ENCODE measurements at places on chromosomes 7 and 10.

DNA sequence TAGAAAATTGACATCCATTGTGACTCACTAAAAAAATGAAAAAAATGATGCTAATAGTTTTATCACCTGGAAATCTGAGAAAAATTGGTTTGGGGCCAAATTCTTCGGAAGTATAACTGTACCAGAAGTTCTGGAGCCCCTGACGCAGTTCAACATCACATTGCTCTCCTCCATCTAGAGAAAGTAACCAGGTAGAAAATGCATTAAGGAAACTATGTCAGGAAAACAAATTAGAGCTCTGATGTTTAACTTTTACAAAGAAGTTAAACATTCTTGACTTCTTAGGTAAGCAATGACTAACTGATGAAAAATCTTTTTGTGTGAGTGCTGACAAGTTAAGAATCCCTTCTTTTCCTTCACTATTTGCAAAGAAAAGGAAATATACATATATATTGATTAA is 61.1 kb upstream of the TMEM196 start:
- no peak for DNase-seq

DNA sequence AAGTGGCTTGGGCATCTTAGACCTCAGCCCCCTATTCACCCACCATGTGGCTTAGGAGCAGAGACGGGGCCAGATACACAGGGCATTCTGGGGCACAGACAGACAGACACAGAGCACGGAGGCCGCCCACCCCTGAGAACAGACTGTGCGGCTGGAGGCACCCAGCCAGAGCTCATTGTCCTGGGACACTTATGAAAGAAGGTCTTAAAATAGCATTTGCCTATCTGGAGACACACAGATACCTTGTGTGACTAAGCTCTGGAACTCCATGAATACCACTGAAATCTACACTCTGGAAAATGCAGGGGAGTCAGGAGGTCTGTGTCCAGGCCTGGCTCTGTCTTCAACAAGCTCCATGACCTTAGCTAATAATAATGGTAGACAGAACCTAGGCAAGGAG is 41.4 kb upstream of the ADO start:
- DNase-seq, result no peak

DNA sequence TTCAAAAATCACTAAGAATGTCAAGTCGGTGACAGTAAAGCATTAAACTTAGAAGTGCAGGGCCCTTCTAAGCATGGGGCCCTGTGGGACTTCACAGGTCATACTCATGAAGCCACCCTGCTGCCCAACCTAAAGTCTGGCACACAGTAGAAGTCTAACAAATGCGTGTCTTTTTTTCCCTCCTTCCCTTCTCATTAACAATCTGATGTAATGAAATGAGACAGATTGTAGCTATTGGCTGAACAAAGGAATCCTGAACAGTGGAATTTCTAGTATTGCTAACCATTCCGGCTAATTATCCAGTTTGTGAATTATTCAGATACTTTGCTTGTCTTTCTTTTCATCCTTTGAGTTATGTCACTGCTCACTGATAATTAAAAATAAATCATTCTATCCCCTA is 369.9 kb downstream of the WDR11 start:
- no peak for DNase-seq

DNA sequence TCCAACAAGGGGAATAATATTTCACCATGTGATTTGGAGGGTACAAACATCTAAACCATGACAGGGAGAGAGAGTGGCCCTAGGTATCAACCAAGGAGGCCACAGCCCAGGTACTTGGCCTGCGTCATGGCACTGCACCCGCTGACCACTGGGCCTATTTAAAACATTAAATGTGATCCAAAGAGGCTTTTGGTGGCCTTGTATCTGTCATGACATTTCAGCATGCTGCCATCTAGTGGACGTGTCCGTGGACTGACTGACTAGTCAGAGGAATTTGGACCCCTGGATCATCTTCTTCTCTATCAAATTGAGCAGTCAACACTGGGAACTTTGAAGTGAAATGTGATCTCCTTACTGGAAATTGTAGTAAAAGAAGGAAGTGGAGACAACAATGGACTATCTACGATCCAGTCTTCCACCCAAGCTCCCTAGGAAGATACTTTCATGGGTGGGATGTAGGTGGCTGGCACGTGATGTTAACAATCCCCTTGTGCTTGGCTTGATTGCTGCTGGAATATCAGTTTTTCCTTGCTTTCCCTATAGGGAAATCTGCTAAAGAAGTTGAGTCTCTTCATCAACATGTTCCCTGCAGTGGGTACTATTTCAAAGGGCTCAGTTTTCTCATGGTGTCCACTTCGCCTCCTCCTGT is 24.6 kb upstream of the ITGA8 start:
- DNase-seq, result no peak

DNA sequence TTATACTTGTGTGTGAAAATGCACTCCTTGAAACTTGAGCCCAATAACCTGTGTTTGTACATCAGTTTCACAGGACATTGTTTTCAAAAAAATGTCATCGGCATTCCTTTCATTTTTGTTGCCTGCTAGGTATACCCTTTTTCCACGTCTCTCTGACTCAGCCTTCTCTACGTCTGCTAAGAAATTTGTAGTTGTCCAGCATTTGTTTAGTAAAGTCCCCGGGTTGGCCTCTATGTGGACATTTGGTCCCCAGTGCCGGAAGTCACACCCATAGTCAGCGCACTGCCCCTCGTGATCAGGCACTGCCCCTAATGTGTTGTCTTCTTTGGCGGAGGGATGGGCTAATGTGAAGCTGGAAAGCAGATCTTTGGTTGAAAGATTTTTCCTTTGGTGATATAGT is 222.3 kb downstream of the LRMDA start:
- DNase-seq, result no peak

GRCh38 chr7:34181271-34181958 is 276.1 kb downstream of the BMPER start:
- no peak for DNase-seq

GRCh38 chr7:150568714-150569113 is 1.5 kb downstream of the GIMAP4 start:
- no peak for DNase-seq

GRCh38 chr7:17495655-17496394 is 197.4 kb downstream of the AHR start:
- no peak for DNase-seq

DNA sequence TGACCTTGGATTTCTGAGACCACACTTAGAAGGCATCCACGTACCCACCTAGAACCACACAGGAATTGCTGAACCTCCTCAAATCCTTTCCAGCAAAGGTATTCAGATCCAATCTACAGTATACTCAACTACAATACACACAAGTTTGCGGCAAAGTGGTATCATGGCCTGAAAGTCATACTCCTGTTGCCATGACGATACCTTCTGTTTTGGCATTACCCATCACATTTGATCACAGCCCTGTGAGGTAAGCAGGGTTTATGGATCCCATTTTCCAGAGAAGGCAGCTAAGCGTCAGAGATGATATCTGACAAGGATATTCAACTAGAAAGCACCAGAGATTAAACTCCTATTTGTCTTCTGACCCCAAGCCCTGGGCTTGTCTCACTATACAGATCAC is 32.8 kb downstream of the SGMS1 start:
- no peak for DNase-seq

GRCh38 chr10:54880996-54881395 is 80.0 kb upstream of the PCDH15 start:
- no peak for DNase-seq

DNA sequence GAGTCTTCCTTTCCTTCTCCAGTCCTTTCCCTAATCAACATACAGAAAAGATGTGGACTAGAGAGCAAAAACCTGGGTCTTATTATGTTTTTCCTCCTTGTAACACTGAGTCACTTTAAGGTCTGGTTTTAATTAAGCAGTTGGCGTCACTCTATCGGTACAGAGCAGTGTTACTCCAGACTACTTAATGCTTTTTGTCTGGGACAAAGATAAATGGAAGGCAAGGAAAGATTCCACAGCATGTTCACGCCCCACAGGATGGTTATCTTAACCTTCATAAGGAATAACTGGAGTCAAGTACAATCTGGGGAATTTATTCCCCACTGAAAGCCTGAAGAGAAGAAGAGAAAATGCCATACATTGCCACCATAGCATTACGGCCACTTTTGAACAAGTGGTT is 145.7 kb downstream of the ELAPOR2 start:
- DNase-seq, result no peak

Measured in bone marrow (tissue), 2 donors.